ENCODE measurements at places on chromosomes 4 and X. TPM values are rescaled to one million over a fixed set of nuclear protein-coding genes. Genes with fewer than 3 reads are reported as not detected.

The GPR50 gene
- total RNA-seq = 0.23 TPM

The CDKN2AIP gene
- 20.1 TPM for total RNA-seq

The ATP8A1 gene
- total RNA-seq = 197 TPM

The BEX4 gene
- total RNA-seq = 126 TPM

The PCDH10 gene
- 173 TPM for total RNA-seq

The TRIM2 gene
- total RNA-seq = 749 TPM

The GPC3 gene
- total RNA-seq = 11.8 TPM

The DMP1 gene
- not detected for total RNA-seq

The TCEAL6 gene
- total RNA-seq = 10.1 TPM

The DCAF8L2 gene
- total RNA-seq = not detected

The MAGEA12 gene
- total RNA-seq = not detected

The FGF13 gene
- 120 TPM for total RNA-seq

The DHX15 gene
- total RNA-seq = 166 TPM

The TMEM156 gene
- total RNA-seq = 0.46 TPM

The CFAP299 gene
- 4.2 TPM for total RNA-seq

The USP53 gene
- 21.5 TPM for total RNA-seq

The PRRG3 gene
- total RNA-seq = 10.4 TPM

The FDCSP gene
- total RNA-seq = not detected

The RIPPLY1 gene
- total RNA-seq = not detected

The SH3TC1 gene
- total RNA-seq = 2.3 TPM

The CLDN2 gene
- total RNA-seq = 0.69 TPM

The MXRA5 gene
- 3.9 TPM for total RNA-seq

The GTPBP6 gene
- total RNA-seq = 18.0 TPM

The UGT2B17 gene
- total RNA-seq = not detected

The ZNF595 gene
- total RNA-seq = 44.1 TPM

The FGF2 gene
- total RNA-seq = 20.3 TPM

The CASP3 gene
- 70.8 TPM for total RNA-seq

The TMPRSS11B gene
- not detected for total RNA-seq

The C4orf51 gene
- not detected for total RNA-seq

The DMRTC1 gene
- 0.46 TPM for total RNA-seq

The GLRA2 gene
- total RNA-seq = 52.4 TPM

The SUPT20HL2 gene
- not detected for total RNA-seq

The CT45A5 gene
- total RNA-seq = 0.46 TPM

The SHROOM3 gene
- 10.6 TPM for total RNA-seq

The TCEAL7 gene
- 155 TPM for total RNA-seq

The SMIM10L2A gene
- 22.1 TPM for total RNA-seq

The CLGN gene
- total RNA-seq = 10.8 TPM

The TEC gene
- total RNA-seq = 1.2 TPM

The ADGRG4 gene
- total RNA-seq = not detected

The CHRDL1 gene
- 5.5 TPM for total RNA-seq

The MAGEA2B gene
- total RNA-seq = not detected

The NIPAL1 gene
- 3.0 TPM for total RNA-seq

The FGFR3 gene
- 38.8 TPM for total RNA-seq

The TLR2 gene
- total RNA-seq = 1.6 TPM

The GYPE gene
- total RNA-seq = 0.23 TPM

The PPP1R2C gene
- not detected for total RNA-seq

The UCP1 gene
- total RNA-seq = 0.23 TPM

Data from diencephalon (tissue), 1 donor.